ENCODE measurements at places on chromosomes 6 and 20.

DNA sequence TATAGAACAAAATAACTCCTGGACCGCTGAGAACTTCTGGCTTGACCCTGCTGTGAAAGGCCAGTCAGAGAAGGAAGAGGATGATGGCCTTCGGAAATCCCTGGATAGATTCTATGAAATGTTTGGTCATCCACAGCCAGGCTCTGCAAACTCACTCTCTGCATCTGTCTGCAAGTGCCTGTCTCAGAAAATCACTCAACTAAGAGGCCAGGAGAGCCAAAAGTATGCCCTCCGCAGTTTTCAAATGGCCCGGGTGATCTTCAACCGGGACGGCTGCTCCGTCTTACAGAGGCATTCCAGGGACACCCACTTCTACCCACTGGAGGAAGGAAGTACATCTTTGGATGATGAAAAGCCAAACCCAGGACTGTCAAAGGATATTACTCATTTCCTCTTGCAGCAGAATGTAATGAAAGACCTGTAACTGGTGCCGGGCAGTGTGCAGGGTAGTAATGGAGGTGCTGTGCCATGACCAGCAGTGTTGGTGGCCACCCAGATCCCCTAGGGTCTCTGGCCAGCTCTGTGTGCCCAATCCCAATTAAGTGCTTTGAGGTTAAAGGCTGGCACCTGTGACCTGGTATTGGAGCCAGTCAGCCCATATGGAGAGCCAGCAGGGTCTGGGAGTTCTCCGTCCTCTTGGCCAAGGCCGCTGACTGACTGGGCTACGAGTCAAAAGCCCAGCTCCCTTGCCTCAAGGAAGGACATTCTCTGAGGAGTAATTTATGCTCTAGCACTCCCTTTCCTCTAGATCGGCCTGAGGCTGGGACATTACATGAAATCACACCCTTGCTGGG lies 87.1 kb downstream of the TRMT6 start:
- DNase-seq: no peak

GRCh38 chr6:72783666-72784065 lies 161.8 kb downstream of the KCNQ5 start:
- DNase-seq: no peak

GRCh38 chr20:47818466-47818865 lies 33.2 kb upstream of the SULF2 start:
- DNase-seq: no peak

DNA sequence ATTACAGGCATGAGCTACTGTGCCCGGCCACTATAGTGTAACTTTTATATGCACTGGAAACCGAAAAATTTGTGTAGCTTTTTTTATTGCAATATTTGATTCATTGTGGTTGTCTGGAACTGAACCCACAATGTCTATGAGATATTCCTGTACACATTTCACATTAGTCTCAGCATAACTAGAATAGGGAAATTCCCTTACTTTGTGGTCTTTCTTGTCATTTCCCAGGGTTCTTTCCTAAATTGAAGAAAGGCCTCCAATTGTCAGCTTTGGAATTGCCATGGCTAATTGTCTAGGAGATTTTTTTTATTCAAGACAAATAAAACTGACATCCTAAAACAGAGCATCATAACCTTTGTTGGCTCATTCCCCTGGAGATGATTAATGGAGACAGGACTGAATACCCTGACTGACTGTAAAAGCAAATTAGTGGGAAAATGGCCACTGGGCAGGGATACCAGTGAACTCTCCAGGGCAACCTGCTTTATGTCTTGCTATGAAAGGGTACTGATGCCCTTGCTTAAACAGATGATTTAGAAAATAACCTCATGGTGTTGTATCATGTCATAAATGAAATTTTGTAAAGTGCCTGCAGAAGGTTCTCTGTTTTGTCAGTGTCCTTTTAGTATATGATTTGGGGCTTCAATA lies 576.9 kb downstream of the RFPL4B start:
- peak; percentile 30 for DNase-seq

- DNase-seq: no peak
Observed at GRCh38 chr6:41443616-41444525, 102.3 kb upstream of the FOXP4 start.

GRCh38 chr20:23879811-23880374 lies 345 bp upstream of the CST5 start:
- DNase-seq: no peak

GRCh38 chr20:13639150-13639497 lies 392 bp upstream of the TASP1 start:
- no peak for DNase-seq

GRCh38 chr6:108846628-108847027 lies 1.6 kb upstream of the ARMC2 start:
- no peak for DNase-seq
